RWPE1 (cell line): ENCODE measurements at places on chromosomes 2 and 18.
A peak's percentile ranks its signal among the peaks of the same experiment; 100 is the strongest.

GRCh38 chr2:173812321-173812720 lies 152.9 kb downstream of the SP3 start:
- DNase-seq: no peak

DNA sequence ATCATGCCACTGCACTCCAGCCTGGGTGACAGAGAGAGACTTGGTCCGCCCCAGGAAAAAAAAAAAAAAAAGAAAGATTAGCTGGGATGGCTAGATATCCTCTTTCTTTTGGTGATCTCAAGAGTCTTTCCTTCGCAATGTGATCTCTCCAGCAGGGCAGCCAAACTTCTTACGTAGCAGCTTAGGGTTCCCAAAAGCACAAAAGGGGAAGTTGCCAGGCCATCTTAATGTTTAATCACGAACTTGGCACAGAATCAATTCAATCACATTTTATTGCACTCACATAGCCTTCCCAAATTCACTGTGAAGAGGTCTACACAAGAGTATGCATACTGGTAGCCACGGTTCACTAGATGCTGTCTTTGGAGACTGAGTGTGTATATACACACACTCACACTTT lies 53.1 kb downstream of the VIL1 start:
- DNase-seq: no peak

DNA sequence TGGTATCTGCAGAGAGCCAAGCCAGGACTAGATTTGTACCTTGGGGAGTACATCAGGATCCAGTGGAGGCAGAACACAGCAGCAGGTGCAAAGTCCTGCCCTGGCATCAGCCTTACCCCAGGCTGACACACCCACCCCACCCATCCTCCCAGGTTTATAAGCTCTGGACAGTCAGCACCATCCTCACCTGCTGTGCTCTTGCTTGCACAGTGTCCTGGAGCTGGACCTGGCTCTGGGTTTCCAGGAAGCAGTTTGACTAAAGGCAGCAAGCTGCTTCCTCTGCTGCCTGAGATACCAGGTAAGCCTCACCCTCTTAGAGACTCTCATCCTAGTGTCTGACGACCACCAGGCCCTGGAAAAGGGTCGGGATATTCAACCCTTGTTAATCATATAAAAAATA lies at the start of gene SULT1C3:
SULT1C3 (plus strand) TSS at position 183 of the 400 bp plus-strand sequence. CDS start 7,227 bp downstream, outside the sequence.
- no peak for DNase-seq

- no peak for DNase-seq
Measured at GRCh38 chr2:12090072-12090471, 343.6 kb downstream of the LPIN1 start.

GRCh38 chr2:225452677-225453076 lies 53.2 kb downstream of the NYAP2 start:
- no peak for DNase-seq

- DNase-seq: no peak
Measured at GRCh38 chr2:160247296-160248035, 47.4 kb upstream of the ITGB6 start.

- DNase-seq: no peak
Measured at GRCh38 chr2:230254152-230254881, 28.8 kb downstream of the SP140 start.

- DNase-seq: no peak
Measured at GRCh38 chr2:129393816-129394215, 585.6 kb upstream of the RAB6C start.

DNA sequence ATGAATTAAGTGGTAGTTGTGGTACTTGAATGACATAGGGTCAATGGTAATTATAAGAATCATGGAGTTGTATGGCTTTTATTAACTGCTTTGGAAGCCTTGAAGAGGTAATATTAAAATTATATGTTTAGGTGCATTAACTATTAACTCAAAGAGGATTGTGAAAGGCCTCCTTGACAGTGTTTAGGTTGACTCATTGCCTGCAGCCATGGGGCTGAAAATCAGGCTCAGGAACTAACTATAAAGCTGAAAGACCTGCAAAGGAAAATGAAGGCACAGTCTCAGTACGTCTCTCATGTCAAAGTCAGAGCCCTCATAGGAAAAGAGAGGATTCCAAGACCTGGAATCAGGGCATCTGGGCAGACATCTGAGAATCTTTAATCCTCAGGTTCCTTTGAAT lies 31.0 kb downstream of the CACNB4 start:
- DNase-seq: no peak

GRCh38 chr2:240149943-240150784 lies 9.7 kb upstream of the OTOS start:
- DNase-seq: peak; percentile 65
